ENCODE measurements at places on chromosomes 12 and 14.
A peak's percentile ranks its signal among the peaks of the same experiment; 100 is the strongest.

- no peak for DNase-seq
Measured at GRCh38 chr12:109521831-109522230, 44.4 kb downstream of the UBE3B start.

DNA sequence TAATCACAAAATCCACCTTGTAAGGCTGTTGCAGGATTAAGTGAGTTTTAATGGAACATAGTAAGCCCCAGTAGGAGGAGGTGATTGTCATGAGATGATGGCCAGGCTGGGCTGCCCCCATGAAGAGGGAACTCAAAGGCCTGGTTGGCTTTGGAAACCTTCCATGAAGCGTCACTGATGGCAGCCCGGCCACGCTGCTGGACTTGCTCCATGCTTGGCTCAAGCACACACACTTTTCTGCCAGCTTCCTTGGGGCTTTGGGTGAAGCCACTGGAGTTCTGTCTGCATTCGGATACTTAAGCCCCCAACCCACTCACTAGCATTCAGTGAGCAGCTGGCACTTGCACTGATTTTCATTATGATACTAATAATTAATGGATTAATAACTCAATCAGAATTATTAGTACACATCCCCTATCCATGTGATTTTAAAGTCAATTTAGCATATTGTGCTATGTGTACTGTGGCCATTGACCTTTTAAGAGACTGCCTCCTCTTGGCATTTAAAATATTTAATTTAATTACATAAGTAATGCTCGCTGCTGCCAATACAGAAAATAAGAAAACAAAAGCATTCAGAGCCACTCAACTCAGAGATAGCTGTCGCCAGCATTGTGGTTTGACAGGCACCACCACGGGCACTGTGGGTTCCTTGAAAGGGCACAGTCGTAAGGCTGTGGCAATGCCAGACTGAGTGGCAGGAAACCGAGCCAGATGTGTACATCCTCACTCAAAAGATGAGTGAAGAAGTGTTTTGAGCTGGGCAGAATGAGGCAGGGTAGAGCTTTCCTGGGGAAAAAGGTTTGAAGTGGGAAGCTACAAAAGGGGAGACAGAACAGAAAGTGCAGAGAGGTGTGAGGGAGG is 15.9 kb downstream of the KRT85 start:
- no peak for DNase-seq

GRCh38 chr12:48957141-48958048 is at the start of gene ARF3:
ARF3 (minus strand) TSS chr12:48957487; CDS start chr12:48941095, 16,392 bp downstream.
- peak; percentile 92 for DNase-seq

GRCh38 chr14:60650373-60650961 is 1.2 kb upstream of the SIX1 start:
- no peak for DNase-seq

DNA sequence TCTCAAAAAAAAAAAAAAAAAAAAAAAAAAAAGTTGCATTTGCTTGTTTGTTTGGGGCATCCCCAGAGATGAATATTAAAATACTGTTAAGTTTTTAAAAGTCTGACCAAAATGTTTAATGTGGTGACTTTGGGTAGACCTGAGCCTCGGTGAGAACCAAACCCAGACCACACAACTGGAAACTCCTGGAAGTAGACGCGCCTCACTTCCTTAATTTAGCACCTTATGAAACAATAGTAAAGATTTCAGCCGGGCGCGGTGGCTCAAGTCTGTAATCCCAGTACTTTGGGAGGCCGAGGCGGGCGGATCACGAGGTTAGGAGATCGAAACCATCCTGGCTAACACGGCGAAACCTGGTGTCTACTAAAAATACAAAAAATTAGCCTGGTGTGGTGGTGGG is 9.3 kb downstream of the NFKBIA start:
- DNase-seq, result no peak

GRCh38 chr12:115897729-115898128 is 379.8 kb downstream of the MED13L start:
- DNase-seq, result no peak

GRCh38 chr12:93719710-93720109 is 42.5 kb downstream of the CRADD start:
- DNase-seq, result no peak

DNA sequence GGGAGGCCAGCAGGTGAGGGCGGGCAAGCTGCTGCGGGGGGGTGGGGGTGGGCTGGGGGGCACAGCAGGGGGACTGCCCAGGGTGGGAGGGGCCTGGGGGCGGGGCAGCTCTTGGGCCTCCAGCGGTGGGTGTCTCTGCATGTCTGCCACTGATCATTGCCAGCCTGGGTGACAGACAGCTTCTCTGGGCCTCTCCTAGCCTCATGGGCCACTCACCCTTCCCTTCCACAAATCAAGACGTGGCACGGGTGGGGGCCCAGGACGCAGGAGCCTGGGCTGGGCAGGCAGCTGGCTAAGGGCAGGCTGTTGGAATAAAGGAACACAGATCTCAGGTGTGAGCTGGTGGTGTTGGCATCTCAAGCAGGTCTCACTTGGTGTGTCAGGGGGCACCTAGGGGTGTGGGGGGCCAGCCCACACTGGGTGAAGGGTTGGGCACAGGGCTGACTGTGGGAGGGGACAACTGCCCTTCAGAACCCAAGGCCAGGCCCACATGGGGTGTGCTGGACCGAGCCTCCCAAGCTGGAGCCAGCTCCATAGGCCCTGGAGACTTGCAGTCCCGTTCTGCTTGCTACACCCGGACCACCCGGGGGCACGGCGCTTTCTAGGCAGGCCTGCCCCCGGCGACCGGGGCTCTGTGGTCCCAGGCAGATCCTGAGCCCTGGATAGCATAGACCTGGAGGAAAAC is 3.0 kb downstream of the TEDC1 start:
- no peak for DNase-seq

- no peak for DNase-seq
Measured at GRCh38 chr12:38269897-38270296, 46.7 kb upstream of the ALG10B start.

- DNase-seq, result no peak
Measured at GRCh38 chr12:89033062-89033461, 319.2 kb downstream of the DUSP6 start.

- peak; percentile 66 for DNase-seq
Measured at GRCh38 chr12:76890151-76891143, 11.6 kb upstream of the CSRP2 start.

- DNase-seq, result no peak
Measured at GRCh38 chr12:97643924-97644323, 181.3 kb downstream of the RMST start.

GRCh38 chr12:15494329-15495046 is 172.2 kb downstream of the PTPRO start:
- no peak for DNase-seq

- no peak for DNase-seq
Measured at GRCh38 chr12:110763583-110763982, 20.9 kb upstream of the PPP1CC start.

DNA sequence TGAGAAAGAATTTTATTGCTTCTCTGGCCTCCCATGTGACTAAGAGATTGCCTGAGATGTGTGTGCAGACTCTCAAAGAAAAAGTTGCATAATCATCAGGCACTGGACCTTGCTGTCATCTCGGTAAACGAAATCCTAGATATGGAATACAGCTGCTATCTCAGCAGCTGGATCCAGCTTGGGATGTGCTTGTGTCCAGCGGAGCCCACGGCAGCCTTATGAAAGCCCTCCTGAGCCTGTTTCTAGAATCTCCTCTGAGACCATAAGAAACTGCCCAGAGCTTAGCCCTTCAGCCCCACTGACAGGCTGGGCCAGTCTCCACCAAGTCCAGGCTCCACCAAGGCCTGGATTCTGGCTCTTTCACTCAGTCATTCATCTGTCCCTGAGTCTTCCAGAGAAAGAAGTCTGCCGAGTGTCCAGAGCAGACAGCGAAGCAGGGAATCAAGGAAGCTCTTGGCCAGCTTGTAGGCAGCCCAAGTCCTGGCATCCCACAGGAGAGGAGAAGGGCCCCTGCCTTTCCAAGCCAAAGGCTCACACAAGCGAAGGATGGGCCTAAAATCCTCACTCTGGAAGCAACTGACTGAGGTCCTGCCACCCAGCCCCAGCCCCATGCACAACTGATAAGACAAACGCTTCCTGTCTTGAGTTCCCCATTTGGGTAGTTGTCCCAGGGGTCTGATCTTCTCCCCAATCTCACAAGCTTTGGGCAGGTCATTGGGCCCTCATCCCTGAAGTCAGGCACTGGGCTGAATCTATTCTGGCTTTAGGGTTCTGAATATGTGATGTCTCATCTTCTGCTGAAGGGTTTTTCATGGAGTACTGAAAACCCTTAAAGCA is 97.8 kb downstream of the SEC23A start:
- DNase-seq, result no peak

GRCh38 chr12:56571121-56571520 is 49.5 kb downstream of the RBMS2 start:
- DNase-seq, result no peak

DNA sequence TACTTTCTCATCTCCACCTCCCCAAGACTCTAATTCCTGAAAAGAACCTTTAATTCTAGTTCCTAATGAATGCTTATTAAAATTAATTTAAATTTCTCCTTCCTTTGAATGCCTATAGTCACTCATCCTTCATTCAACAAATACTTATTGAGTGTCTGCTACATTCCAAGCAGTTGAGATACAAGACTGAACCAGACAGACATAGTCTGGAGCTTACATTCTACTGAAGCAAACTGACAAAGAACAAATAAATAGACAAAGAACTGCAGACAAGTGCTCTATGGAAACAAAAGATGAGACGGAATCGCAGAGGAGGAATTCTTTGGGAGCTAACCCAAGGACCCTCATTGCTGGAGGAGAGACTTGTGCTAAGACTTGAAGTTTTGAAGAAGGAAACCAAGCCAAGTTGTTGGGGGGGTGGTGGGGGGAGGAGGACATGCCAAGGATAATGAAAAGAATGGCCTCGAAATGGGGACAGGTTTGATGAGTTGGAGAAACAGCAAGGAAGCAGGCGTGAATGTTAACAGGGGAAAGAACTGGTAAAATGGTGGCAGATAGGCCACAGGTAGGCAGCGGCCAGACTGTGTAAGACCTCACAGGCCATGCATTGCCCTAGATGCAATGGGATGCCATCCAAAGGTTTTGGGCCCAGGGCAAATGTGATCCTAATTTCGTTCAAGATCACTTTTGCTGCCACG is 9.7 kb upstream of the TDG start:
- DNase-seq, result no peak

DNA sequence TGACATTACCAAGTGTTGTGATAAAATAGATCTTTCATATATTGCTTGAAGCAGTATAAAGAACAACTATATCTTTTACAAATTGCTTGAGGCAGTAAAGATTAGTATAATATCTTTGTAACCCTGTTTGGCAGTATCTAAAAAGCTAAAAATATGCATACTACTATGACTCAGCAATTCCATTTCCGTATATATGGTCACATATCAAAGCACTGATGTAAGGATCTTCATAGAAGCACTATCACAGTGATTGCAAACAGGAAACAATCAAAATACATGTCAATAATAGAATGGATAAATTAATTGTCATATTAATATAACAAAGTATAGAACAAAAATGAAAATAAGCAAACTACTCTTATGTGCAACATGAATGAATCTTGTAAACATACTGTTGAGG is 158.4 kb upstream of the IGF1 start:
- no peak for DNase-seq

DNA sequence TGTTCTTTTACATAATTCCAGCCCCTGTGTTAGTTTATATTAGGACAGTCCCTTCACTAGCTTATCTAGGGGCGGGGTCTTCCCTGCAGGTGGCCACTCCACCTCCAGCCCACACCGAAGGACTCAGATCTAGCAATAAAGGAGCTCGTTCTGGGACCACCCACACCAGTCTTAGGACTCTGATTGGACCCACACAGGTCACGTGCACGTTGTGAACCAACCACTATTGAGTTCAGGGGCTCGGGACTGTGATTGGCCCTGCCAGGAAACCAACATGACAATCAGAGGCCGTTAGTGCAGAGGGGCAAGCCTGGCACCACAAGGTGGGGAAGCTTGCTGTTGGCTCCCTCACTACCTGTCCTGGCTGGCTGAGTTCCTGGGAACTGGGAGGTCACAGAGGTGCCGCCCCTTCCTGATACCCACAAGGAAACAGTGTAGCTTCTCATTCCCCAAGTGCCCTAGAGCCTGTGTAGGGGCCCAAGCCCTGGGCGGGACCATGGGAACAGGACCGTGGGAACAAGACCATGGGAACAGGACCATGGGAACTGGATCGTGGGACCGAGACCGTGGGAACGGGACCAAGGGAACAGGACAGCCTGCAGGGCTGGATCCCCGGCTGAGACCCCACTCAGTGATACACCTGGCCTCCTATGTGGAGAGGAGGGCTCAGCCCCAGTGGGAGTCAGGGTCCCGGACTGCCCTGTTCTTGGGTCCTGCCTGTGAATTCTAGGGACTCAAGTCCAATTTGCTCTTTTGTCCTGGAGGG is 297.8 kb downstream of the ADGRD1 start:
- no peak for DNase-seq

DNA sequence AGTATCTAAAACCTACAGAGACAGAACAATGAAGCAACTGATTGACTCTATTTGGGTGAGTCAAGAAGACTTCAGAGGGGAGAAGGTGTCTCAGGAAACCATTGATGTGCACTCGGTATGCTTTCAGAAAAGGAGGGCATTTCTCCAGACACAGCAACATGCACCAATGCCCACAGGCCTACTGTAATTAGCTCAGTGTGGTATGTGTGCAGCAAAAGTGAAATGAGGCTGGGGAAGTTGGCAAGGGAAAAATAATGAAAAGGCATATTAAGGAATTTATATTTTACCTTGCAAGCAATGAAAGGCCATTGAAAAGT is 158.4 kb upstream of the GRIP1 start:
- no peak for DNase-seq

GRCh38 chr12:116958402-116959197 is 47.9 kb downstream of the FBXW8 start:
- DNase-seq, result peak; percentile 26

- DNase-seq, result peak; percentile 20
Measured at GRCh38 chr12:56299308-56299852, 750 bp downstream of the CS start.

- peak; percentile 45 for DNase-seq
Measured at GRCh38 chr14:91911474-91912032, 35.9 kb downstream of the FBLN5 start.

DNA sequence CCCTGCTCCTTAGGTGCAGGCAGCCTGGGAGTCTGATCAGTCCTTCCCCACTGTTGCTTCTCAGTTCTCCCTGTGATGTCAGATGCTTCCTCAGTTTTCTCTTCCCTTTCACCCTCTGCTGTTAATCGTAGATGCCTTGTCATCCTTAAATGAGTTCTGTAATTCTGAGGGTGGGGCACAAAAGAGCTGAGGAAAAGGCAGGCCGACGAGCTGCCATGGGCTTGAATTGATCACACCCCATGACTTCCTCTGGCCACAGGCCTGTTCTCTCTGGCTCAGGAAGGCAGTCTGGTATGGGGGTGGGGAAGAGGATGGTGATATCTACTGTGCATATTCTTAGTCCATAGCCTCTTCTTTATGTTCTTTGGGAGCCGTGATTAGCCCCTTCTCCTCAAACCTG is 5.2 kb upstream of the AP1G2 start:
- DNase-seq, result no peak

DNA sequence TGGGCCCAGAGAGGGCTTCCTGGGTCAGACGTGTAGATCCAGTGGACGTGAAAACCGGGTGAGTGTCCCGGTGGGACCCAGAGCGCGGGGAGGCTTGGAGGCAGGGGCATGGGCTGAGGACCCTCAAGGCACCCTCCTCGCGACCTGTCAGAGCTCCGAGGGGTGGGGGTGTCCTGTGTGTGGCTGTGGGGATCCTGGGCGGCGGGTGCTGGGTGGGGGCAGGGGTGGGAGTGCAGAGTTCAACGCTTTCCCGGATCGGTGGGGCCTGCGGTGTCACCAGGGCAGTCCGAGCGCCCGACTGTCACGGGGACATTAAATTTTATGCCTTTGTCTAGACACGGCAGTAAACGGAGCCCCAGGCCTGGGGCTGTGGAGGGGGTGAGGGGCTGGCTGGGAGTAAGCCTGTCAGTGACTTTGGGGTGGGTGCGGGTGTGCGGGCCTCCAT is 1.0 kb downstream of the TMEM121 start:
- DNase-seq, result no peak

- DNase-seq, result no peak
Measured at GRCh38 chr14:30573226-30573814, 14.4 kb downstream of the G2E3 start.

All from stimulated activated CD4-positive, alpha-beta T cell treated with anti-CD3 and anti-CD28 coated beads, Interleukin-1b, Interleukin-23, amount 100 ng/mL, for 48 hours (primary cell).